ENCODE measurements at places on chromosomes 6 and 20.

GRCh38 chr20:35568645-35569044 lies 26.8 kb downstream of the ERGIC3 start:
- DNase-seq: peak; percentile 31

GRCh38 chr6:164378330-164378729 lies 931.1 kb downstream of the C6orf118 start:
- DNase-seq: no peak

DNA sequence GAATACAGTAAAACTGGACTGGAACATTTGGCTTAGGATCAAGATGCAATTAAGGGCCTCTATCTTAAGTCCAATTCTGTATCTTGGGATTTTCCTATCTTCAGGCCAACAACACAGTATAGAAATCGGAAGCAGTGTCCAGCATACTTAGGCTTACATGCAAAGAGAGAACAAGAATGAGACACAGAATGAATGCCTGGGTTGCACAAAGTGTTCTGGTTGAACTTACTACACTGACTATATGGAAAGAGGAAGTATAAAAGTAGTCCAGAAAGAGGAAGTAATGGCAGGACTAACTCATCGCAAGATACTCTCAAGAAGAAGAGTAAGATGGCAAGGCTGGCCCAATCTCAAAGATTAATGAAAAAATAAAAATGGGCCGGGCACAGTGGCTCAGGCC lies 87.6 kb downstream of the BTBD9 start:
- peak; percentile 86 for DNase-seq

DNA sequence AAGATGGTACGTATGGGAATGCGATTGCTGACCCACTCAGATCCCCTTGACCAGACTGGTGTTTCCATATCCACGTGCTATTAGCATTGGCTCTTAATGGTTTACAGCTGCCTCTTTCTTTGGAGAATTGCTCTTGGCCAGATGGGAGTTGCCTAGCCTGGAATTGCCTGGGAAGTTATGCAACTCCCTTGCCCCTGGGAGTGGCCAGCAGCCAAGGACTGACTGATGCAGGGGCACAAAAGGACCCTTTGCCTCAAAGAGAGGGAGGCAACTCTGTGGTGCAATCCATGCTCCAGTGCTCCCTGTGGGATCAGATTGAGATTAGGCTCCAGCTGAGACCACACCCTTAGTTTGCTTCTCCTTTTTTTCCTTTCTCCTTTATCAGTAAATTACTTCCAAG lies 203.5 kb upstream of the JAG1 start:
- DNase-seq: no peak

- DNase-seq: peak; percentile 48
These were observed 206.8 kb downstream of the SIM1 start for GRCh38 chr6:100257793-100258395.

DNA sequence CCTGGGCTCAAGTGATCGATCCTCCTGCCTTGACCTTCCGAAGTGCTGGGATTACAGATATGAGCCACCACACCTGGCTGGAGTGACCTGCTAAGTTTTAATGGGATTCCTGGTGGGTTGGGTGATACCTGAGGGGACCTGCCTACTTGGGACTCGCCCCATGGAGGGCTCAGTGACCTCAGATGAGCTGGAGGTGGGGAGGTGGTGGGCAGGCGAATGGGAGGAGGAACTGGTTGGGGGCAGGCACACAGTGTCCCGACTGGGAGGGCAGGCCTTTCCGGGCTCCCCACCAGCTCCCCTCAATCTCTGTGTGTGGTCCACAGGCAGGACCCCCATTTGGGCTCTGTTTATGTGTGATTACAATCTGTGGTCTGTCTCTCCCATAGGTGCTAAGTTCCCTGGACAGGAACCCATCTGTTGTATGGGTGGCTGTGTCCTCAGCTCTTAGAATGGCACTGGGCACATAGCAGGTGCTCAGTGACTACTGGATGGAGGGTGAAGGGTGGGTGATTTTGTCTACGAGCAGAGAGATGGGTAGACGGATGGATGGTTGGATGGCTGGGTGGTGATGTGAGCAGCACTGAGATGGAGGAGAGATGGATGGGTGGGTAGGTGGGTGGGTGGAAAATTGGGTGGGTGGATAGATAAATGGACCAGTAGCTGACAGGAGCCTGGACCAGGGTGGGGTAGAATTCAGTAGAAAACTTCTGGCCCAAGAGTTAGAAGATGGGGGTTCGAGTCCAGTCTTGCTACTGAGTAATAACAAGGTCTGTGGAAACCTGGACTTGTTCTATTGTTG lies 23.8 kb downstream of the CEBPB start:
- DNase-seq: no peak

DNA sequence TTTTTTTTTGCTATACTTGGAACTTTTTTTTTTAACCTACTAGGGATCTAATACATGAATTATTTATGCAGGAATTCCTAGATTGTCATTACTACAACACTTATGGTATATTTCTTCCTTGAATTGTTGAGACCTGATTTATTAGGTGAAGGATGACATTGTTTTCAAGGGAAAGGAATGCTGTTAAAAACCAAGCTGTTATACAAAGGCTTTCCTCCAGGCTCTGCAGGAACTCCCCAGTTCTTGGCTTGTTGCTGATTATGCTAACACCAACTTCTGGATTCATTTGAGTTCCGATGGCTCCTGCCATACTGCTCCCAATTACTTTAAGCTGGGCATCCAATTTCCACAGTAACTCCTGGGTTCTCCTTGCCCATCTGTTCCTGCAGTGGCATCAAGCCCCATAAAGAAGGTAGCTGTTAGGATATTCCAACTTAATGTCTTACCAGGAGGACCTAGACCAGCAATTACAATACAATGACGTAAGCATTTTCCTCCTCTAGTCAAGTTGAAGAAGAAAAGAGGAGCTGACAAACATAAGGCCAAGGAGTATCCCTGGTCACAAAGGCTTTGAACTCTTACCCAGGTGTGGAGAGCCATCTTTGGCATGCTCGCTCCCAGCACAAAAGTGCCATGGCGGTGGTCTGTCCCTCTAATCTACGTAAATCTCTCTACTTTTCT lies 215.9 kb upstream of the AGPAT4 start:
- no peak for DNase-seq

DNA sequence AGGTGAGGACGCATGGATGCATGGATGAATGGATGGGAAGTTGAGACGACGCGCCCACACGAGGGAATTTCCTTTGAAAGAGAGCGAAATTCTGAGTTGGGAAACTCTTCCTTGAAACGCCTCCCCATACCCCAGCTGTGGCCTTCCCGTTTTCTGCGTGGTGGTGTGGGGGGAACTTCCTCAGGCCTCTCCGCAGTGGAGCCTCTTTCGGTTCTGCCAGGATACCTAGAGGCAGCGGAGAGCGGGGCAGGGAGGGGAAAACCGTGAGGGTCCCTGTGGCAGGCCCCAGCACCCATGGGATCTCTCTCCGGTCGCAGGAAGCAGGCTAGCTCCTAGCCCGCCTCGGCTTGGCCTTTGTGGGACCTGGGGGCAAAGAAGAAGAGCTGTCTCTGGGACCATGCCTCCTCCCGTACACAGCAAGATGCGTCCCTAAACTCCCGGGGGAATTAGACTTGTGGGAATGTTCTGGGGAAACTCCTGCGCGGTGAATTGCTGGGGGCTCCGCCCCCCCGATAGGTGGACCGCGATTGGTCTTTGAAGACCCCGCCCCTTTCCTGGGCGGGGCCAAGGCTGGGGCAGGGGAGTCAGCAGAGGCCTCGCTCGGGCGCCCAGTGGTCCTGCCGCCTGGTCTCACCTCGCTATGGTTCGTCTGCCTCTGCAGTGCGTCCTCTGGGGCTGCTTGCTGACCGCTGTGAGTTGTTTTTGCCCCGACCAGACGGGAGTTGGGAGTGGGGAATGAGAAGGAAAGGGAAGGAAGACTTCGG lies at the start of gene CD40:
CD40 (plus strand) TSS at position 611 of the 764 bp plus-strand sequence; CDS start at position 641, 30 bp downstream.
- DNase-seq: peak; percentile 84

- no peak for DNase-seq
These were observed 16.8 kb downstream of the L3MBTL3 start for GRCh38 chr6:130035211-130035610.

DNA sequence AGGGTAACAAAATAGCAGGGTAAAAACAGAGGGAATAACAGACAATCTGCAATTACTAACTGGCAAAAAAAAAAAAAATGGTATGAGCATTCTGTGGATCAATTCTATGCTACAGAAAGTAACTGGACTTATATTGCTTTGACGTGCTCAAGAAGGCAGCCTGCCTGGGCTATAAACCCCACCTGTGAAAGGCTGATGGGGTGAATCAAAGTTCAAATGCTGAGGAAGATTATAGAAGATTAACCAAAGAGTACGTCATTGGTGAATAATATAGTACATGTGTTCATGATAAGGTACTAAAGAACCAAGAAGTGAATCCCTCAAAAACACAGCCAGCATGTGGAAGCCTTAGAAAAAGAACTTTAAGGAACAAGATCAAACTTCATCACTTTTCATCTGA lies 441.9 kb upstream of the PTCHD4 start:
- DNase-seq: no peak

DNA sequence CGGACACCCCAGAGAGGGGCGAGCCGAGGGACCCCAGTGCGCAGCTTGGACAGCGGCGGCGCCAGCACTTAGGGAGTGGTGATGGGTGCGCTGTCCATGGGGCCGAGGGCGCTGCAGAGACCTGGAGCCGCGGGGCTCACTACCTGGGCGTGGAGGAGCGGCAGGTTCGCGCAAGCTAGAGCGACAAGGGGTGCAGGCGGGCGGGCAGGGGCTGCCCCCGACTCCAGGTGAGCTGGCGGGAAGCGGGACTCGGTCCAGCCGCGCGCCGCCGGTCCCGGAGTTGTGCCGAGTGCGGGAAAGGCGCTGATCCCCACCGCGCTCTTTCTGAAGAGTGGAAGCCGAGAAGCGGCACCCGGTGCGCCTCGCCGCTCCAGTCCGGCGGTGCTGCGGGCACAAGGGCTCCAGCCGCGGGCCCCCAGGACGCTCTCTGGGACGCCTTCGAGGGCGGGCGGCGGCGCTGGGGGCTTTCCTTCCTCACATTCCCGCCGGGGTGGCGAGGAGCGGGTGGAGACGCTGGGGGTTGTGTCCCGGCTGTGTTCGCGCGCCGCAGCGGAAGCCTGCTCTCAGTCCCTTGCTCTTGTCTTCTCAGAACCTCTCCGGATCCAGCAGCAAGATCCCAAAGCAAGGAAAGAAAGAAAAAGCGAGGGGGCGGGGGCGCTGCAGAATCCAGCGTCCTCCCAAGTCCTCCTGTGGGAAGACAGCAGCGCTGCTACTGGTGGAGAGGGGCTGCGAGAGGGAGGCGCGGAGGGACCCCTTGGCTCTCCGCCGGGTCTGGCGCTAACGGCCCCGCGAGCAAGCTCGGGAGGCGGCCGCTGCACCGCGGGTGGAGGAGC lies at the start of gene B3GAT2:
B3GAT2 (minus strand) TSS at position 610 of the 833 bp plus-strand sequence. CDS start 631 bp downstream, outside the sequence.
- DNase-seq: peak; percentile 9

DNA sequence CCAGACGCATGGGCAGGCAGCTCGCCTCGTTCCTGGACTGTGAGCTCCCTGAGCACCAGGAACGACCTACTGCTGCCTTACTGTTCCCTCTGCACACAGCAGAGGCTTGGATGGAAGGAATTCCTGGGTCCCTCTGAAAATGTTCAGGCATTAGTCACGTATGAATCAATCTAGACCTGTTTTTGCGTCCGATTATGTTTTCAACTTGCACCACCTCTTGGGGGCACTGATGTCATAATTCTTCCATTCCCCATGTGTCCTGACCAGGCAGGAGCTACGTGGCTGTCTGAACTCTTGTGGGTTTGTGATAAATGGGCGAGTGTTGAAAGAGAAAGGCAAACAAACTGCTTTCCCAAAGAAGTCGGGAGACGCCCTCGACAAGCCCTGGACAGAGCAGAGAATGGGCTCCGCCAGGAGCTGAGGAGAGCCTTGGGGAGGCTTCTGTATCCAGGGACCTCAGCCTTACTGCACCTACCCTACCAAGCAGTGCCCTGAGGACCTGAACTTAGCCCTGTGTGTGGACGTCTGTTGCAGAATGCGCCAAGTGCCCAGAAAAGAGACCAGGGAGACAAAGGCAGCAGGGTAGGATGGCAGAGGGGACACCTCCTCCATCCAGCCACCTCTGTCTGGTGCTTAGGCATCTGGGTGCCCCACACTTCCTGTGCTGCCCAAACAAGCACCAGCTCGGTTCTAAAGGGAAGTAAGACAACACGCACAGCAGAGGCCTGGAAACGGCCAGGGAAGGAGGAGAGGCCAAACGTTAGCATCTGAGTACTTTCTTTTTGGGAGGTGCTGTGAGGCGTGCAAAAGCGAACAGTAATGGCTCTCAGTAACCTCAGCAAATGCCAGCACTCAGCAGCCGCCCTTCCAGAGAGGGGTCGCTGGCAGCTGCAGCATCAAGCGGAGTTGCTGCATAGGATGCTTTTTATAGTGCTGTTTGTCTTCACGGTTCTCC lies 124.2 kb downstream of the LY86 start:
- peak; percentile 91 for DNase-seq

DNA sequence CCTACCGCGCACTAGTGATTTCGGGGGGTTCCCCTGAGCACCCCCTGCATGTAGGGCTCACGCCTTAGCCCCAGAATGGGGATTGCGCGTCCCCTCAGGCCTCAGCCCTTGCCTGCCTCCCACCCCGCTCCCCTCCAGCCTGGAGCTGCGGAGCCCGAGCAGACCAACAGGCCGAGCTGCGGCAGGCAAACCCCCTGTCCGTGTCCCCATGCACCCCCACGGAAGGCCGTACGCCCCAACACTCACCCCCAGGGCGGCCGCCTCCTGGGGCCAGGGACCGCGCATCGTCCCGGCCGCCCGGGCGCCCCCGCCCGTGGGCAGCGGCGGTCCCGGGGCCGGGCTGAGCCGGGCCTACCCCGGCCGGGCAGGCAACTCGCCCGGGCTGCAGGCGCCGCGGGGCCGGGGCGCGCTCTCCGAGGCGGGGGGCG lies 1.2 kb upstream of the KCNB1 start:
- no peak for DNase-seq

- DNase-seq: no peak
These were observed 19.2 kb downstream of the TRAM2 start for GRCh38 chr6:52557389-52558265.

GRCh38 chr20:20439602-20440190 lies 71.8 kb downstream of the INSM1 start:
- DNase-seq: no peak

GRCh38 chr6:82030301-82030700 lies 217.2 kb downstream of the IBTK start:
- DNase-seq: no peak
